ENCODE measurements at places on chromosomes 11 and 22.

- DNase-seq, result peak; percentile 44
These were observed 15.2 kb downstream of the BCL9L start for GRCh38 chr11:118910309-118911112.

- no peak for DNase-seq
These were observed 12.7 kb downstream of the PRG3 start for GRCh38 chr11:57368106-57368844.

GRCh38 chr11:6621711-6622211 is 2.5 kb upstream of the TPP1 start:
- DNase-seq, result no peak

DNA sequence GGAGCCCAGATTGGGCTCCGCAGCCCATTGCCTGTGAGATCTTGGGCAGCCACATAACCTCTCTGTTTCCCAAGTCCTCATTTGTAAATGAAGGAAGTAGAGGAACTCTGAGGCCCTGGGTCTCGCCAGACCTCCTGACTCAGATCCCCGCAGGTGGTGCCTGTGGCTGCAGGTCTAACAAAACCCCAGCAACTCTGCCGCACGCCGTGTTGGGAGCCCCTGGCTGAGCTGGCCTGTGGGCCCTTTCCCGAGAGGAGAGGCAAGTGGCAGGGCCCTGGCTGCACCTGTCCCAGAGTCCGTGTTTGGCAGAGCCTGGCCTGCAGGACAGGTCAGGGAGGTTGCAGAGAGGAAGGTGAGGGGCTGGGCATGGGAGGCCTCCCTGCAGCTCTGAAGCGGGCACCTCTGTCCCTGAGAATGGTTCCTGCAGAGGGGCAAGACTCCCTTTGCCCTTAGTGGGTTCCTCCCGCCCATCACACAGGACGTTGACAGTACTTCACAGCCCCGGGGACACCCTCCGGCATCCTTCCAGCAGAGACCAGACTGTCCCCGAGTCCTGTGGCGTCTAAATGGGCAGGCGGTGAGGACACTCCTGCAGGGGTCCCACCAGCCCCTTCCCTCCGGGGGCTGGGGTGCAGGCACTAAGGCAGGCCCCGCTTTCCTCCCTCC is 67.7 kb downstream of the ARHGAP8 start:
- DNase-seq, result no peak

DNA sequence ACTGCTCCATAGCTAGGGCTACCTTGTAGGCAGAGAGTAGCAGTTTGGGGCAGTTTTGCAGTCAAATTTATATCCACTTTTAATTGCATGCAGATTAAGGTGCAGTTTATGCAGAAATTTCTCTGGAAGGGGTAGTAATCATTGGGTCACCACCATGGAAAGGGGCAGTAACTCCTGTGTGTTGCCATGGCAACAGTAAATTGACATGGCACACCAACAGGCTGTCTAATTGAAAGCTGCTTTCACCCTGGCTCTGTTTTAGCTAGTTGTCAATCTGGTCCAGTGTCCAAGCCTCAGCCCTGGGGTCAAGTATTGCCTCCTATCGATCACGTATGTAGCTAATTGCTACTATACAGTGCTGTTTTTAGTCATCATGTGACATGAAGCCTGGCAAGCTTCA is 786.1 kb upstream of the CNTN5 start:
- no peak for DNase-seq

- DNase-seq, result no peak
These were observed 5.5 kb downstream of the FOLR3 start for GRCh38 chr11:72141066-72141465.

DNA sequence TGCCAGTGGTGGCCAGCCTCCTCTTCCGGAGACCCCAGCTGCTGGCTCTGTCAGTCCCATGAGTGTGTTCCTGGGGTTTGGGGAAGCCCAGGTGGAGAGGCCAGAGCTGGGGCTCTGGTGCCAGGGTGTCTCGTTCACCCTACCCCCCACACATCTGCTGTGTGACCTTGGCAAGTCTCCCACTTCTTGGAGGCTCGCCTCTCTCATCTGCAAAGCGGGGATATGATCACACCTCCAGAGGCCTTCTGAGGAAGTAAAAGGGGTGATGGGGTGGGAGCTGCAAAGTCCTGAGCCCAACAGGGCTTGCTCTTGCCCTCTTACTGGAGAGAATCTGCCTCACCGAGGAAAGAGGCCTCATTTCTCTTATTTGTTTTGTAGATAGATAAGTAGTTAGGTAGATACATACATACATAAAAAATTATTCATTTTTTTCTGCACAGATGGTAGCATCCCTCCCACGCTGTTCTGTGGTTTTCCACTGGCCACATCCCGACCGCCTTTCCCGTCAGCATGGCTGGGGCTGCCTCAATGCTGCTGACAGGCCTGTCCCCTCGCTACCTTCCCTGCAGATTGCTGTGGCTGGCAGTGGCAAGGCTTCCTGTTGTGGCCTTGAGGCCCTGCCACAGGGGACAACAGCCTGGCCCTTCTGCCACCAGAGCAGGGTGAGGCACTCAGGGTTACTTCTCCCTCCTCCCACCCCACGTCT is 23.9 kb downstream of the MYO7A start:
- DNase-seq, result no peak

- DNase-seq, result no peak
These were observed 403.6 kb downstream of the MN1 start for GRCh38 chr22:27397954-27398342.

- DNase-seq, result no peak
These were observed 6.5 kb downstream of the OR10A6 start for GRCh38 chr11:7924536-7924935.

GRCh38 chr11:10050561-10050960 is 243.5 kb downstream of the SBF2 start:
- DNase-seq, result no peak

DNA sequence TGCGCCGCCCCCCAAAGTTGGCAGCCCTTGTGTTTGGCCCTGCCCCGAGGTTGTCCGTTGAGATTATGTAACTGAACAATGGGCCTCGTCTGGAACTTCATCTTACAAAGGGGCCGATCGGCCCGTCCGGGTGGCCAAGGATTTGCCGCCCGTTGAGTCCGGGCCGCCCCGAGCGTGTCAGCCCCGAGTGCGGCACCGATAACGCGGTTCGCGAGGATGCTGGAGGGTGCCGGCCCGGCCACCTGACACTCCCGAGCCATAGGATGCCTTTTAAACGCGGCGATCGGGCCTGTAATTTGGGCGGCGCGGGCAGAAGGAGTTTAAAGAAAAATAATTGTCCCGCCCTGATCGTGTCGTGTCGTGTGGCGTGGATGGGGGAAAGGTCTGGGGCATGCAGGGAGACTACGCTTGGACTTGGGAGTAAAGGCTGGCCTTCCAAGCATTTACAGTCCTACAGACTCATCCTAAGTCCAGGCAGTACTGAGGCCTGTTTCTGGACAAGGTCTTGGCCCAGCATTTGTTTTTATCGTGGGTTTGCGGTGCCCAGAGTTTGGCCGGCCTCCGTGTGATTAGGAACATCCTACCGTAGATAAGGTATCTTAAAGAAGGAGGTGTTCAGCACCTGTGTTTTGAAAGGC is 1.3 kb downstream of the WEE1 start:
- DNase-seq, result no peak

GRCh38 chr11:62542111-62542745 is 4.4 kb downstream of the AHNAK start:
- no peak for DNase-seq

DNA sequence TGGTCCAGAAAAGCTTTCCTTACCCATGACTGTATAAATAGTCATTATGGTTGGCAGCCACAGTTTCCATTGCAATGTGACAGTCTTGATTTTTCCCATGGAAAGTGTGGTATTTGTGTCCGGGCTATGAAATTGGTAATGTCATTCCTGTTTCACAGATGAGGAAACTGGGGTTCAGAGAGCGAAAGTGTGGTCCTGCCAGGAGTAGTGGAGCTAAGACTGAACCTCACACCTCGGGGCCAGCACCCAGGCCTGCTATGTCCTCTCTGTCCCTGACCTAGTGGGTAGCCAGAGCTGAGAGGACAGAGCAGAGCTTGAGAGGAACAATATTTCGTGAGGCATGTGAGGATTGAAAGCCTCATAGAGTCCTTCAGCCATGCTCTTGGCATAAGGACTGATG is 1.2 kb upstream of the YDJC start:
- DNase-seq, result no peak

DNA sequence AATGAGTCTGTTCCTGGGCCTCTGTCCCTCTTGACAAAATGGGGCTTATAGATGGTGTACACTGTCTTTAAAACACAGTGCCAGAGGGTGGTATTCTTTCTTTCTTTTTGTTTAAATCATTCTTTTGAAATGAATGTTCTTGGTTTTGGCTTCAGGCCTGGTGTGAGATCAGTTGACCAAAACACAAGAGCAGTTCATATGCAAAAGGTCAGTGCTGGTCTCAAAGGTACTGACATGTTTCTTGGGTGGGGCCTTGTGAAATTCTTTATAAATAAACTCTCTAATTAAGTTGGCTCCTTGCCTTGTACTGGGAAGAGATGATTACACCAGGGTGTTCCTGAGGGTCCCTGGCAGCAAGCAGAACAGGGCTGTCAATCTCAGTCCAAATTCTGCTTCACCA is 110.0 kb downstream of the FBXO7 start:
- no peak for DNase-seq

- peak; percentile 55 for DNase-seq
These were observed 26.9 kb downstream of the PICALM start for GRCh38 chr11:86041975-86042378.

GRCh38 chr11:101397979-101398378 is 185.8 kb downstream of the TRPC6 start:
- no peak for DNase-seq

DNA sequence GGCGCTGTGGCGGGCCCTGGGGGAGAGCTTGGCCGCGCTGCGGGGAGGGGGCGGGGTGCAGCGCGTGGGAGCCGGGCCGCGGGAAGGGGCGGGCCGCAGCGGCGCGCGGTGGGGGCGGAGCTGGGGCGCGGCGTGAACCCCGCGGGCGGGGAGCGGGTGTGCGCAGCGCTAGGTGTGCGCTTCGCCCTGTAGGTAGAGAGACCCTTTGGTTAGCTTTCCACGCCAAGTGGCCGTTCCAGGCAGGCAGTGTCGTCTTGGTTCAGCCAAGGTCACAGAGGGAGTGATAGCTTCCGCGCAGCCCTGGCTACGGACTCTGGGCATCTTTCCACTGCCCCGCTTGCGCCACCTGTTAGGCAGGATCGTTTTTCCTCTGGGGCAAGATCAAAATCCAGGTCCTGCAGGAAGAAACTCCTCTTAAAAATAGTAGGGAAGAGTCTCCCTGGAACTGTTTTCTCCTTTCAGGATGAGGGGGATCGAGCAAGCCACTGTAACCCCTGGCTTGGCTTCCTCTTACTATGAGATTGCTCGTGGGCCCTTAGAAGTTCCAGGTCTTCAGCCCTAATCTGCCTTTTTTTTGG is 434 bp downstream of the BANF1 start:
- no peak for DNase-seq

DNA sequence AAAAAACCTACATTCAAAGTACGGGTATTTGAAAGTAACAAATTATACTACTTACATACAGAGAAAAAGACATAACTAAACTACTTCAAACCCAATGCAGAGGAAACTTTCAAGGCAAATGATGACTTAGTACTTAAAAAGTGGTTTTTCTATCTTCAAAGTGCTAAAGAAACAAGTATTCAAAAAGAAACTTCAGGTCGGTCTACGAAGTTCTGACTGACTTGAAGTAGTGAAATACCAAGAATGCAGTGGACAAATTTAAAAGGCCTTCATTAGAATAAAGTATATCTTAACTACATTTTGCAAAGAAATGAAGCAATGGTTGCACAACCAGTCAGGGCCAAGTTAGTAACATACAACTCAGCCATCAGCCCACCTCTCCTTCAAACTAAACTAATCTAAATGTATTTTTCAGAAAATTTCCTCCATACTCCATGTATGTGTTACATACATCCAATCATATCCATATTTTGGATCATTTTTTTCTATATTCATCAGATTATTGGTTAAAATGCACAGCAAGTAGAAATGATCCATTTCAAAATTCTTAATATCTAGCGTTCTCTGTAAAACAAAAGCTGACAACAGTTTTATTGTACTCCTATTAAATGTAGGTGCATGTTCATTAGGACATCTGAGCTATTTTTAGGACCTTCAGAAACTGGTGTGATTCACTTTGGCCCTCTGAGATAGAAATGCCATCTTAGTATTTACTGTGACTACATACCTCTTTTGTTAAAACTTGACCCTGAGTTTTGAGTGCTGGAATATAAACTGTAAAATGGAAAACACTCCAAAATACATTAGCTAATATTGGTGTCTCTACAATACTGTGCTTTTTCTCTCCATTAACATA is 49.9 kb downstream of the BIRC2 start:
- DNase-seq, result no peak

GRCh38 chr11:128405112-128405511 is 182.2 kb downstream of the ETS1 start:
- DNase-seq, result no peak

DNA sequence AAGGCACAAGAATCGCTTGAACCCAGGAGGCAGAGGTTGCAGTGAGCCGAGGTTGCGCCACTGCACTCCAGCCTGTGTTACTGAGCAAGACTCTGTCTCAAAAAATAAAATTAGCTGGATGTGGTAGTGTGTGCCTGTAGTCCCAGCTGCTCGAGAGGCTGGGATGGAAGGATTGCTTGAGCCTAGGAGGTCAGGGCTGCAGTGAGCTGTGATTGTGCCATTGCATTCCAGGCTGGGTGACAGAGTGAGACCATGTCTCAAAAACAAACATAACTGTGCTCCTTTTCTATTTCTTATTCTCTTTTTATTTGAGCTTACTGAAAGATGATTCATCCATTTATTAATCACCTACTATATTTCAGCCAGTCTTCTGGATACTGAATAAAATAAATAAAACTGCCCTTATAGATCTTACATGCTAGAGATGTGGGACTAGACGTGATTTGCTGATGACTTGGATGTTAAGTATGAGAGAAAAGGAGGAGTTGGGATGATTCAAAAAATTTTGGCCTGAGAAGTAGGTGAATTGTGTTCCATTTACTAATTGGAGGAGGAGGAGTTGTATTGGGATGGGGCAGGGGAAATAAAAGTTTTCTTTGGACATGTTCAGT is 18.0 kb downstream of the PAAF1 start:
- DNase-seq, result no peak

- no peak for DNase-seq
These were observed 3.2 kb downstream of the DEPDC7 start for GRCh38 chr11:33018840-33019239.

DNA sequence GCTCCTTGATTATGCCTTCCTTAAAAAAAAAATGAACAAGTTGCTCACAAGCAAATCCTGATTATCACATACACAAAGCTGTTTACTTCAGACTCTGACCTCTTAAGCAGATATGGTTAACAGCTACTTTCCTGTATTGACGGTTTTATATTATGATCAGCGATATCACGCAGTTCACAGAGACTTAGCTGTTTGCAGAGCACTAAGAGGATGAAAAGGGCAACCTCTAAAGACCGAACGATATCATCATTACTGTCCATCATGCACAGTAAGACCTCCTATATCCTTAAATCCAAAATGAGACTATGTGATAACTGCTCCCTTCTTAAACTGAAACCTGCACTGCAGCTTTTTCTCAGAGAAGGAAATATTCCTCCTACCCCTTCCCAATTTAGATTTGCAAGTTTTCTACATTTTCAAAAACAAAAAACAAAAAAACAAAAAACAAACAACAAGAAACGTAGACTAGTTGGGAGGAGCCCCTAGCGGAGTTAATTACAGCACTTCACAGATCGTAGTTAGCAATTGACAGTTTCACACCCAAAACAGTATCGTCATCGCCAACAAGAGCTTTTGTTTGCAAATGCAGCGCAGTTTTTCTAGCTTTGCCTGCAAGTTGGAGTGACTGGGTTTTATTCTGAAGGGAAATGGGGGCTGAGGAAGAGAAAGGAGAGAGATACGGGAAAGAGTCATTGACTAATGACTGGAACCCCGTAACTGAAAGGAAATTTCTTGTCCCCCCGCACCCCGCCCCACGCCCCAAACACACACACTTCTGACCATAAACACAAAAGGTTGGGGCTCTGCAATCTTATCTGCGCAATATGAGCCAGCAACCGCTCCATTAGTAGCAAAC is 1.2 kb downstream of the DDX6 start:
- DNase-seq, result no peak
